ENCODE measurements at places on chromosomes 12 and 14.

GRCh38 chr12:58502841-58503240 lies 417.5 kb downstream of the LRIG3 start:
- DNase-seq = no peak

DNA sequence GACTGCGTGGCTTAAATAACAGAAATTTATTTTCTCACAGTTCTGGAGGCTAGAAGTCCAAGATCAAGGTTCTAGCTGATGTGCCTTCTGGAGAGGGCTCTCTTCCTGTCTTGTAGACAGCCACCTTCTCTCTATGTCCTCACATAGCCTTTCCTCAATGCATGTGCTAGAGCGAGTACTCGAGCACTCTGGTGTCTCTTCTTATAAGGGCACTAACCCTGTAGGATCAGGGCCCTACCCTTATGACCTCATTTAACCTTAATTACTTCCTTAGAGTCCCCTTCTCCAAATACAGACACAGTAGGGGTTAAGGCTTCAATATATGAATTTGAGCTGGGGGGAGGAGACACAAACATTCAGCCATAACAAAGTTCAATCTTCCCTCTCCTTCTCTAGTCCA lies 10.2 kb downstream of the DHH start:
- DNase-seq = no peak

- no peak for DNase-seq
Observed at GRCh38 chr14:94239406-94239805, 53.7 kb downstream of the SERPINA10 start.

- DNase-seq = no peak
Observed at GRCh38 chr12:49010092-49010668, 8.4 kb downstream of the PRKAG1 start.

DNA sequence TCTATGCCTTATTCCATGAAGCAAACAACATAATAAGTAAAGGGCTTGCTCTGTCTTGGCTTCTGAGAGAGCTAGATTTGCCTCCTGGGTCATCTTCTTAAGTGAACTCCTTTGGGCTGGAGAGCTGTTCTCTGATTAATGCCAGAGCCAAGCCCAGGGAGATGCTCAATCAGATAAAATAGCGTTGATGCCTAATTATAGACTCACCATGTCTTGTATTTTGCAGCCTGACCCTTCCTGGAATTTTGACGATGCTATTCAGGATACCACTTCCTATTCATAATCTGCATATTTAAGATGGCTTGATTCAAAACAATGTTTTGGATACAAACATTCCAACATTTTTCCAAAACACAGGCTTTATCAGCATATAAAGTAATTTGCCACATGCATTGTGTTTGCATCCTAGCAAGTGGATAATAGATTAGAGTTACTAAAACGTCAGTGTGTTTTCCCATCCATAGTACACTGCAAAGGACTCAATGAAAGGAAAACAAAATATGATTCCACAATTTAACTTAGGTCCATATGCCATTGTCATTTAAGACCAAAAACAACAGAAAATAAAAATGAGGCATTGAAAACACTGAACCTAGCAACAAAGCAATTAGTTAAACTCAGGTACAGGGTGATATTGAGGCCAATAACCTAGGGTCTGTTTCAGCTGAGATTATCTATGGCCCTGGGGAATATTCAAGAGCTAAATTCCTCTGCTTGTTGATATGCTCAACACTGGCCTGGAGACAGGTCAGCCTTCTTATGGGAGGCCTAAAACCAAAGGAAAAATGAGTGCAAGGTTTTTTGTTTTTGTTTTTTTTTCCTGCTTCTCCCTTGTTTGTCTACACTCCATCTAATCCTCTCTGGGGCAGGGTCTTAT lies 184.2 kb upstream of the FOXN3 start:
- DNase-seq = no peak
